Activated naive CD4-positive, alpha-beta T cell (primary cell): ENCODE measurements at places on chromosomes 3 and 15.

DNA sequence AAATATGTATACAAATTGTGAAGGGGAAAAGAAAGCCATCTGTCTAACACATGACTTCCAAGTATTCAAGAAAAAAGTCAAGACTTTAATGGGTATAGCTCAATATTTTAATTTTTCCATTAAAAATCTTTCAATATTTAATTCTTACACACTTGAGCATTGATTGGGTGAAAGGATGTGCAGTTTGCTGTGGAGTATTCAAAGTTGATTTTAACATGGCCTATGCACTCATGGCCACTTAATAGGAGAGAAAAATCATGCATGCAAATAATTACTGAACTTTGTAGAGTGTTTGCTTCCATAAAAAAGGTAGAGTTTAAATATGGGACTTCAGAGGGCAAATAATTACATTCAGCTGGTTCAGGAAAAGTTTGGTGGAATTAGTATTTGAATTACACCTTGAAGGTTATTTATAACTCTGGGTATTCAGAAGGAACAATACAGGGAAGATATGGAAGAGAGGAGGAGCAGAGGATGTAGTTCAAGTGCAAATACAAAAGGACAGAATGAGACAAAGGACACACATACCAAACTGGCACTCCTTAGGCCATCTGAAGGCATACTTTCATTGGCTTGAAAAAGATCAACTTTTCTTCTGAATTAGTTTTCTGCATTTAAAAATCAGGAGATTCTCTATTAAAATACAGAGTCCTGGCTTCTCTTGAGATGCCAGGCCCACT, 90.1 kb downstream of the OTOL1 start:
- no peak for DNase-seq

- DNase-seq: no peak
Observed at GRCh38 chr3:1190569-1190968, 97.7 kb downstream of the CNTN6 start.

DNA sequence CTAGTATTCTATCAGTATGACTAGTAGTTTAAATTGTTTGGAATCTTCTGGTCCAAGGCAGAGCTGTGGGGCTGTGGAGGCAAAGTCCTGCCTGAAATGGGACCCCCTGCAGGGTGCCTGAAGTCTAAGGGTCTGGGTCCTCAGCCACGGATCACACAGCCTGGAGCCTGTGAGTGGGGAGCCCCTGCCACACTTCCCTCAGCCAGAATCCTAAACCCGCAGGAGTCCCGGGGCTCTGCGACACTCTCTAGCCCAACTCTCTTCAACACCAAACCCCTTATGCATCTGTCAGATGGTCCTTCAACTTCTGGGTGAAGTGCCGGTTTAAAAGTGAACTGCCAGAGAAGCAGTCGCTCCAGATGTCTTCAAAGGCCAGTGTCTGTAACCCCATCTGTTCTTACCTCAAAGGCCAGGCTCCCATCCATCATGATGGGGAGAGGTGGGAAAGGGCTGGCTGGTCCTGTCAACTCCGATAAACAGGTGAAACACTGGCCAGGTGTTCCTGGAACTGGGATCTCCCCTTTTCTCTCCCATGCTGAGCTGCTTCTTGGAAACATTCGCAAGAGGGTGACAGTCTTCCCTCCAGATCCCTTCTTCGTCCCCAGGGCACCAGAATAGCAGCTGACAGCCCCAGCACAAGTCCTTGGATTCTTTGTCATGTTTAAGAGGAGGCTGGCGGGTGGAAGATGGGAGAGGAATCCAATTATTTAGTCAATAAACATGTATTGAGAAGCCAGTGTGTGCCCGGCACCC, 45.6 kb downstream of the CPN2 start:
- no peak for DNase-seq

DNA sequence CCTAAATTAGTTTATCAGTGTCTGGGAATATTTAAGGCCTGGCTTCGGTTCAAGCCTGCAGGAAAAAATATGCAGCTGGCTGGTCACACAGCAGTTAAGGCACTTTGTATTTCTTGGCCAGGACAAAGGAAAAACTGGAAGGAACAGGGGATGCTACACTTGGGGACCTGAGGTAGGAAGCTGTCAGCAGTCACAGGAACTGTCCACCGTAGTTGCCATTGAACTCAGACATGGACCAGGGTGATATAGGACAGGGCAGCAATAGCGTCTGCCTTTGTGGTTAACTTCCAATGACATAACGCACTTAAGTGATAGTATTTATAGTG, 49.1 kb downstream of the NR1D2 start:
- no peak for DNase-seq

GRCh38 chr3:188169830-188170455, 16.0 kb downstream of the LPP start:
- no peak for DNase-seq

DNA sequence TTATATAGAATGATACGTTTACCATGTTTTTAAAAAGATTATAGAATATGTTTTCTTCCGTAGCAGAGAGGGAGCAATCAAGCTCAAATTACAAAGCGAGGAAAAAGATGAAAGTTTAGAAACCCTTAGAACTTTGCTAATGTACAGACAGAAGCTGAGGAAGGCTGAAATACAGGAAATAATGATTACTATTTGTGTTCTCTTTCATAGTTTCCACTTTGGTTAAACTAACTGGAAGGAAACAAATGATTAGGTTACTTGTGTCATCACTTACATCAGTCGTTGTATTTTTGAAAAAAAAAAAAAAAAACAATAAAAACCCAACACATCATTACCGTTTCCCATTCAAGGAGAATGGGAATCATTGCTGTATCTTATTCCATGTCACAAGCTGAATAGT, 337.8 kb upstream of the CBLB start:
- DNase-seq: no peak

DNA sequence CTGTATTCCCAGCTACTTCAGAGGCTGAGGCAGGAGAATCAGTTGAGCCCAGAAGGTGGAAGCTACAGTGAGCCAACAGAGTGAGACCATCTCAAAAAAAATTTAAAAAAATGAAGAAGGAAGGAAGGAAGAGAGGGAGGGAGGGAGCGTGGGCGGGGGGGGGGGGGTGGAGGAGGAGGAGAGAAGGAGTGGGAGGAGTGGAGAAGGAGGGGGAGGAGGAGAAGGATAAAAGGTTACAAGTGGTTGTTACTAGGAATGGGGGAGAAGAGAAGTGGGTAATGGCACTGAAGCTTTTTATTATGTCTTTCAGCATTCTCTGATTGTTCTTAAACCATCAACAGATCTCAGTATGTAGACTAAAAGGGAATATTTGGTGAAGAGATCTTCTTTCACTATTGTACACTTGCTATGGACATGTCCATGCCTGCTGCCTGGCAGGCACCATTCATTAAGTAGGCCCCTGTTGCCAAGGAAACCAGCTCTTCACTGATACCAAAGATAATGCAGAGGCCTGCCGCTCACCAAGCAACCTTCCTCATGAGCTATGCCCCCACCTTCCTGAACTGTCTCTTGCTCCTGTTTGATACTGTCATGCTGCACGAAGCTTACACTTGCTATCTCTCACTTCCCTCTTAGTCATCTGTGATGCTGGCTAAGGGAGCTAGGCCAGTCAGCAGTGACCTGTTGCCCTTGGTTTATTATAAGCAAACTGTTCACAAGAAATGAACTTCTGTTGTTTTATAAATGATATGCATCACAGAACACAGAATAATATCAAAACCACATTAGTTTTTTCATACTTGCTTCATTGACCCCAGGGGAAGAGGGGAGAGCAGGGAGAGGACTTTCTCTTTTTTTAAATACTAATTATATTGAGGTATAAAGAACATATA, 23.1 kb downstream of the EPM2AIP1 start:
- no peak for DNase-seq

DNA sequence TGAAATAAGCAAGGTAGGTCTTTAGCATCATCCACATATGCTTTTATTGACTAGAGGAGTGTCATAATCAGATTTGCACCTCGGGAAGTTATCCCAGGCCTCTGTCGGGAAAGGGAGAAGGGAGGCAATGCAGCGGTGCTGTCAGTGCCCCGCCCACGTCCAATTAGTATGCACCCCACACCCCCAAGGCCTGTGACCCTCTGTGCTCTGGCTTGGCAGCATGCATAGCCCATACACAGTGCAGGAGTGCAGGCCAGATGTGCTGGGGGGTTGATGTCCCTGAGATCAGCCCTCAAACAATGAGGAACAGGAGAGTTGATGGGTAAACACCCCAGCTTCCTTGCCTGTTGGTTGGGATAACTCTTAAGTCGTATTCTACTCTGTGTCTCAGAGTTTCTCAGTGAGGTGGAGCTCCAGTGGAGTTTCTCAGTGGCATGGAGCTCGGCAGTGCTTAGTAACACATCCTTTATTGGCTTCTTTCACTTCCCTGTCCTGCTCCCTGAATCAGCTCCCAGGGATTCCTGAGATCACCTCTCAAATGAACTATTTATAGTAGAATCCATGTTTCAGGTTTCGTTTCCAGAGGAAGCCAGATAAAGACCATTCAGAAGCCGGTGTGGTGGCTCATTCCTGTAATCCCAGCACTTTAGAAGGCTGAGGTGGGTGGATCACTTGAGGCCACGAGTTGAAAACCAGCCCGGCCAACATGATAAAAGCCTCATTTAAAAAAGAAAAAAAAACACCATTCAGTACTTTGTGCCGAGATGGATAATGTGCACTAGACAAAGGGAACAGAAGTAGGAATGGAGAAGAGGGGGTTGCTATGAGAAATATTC, 26.7 kb upstream of the NDUFB4 start:
- DNase-seq: no peak

DNA sequence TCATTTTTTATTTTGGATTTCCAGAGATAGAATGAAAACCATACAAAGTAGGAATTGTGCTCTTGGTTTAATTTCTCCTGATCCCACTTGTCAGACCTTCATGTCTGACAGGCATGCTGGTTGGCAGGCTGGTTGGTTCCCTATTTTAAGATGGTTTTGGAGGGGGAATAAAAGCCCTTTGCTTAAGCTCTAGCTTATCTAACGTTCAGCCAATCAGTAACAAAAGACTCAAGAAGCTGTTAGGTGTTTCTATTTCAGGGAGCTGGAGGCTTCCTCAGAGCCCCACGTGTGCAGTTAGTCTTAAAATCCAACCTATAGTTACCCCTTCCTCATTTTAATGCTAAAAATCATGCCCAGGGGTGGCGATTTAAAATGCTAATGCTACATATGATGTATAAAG, 40.5 kb upstream of the XIRP1 start:
- DNase-seq: no peak

DNA sequence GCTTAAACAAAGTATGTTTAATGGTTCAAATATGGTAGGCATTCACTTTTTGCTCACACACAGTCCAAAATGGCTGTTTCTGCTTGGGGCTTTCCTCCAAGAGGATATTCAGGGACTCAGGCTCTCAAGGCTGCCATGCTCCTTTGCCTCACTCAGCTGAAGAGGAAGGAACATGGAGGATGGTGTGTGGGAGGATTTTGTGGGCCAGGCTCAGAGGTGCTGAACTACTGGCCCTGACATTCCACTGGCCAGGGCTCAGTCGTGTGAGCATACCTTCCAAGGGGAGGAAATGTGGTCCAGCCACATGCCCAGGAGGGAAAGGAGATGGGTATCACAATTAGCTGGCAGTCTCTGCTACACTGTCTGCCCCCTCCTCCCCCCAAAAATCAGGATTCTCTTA, 8.7 kb downstream of the PXYLP1 start:
- no peak for DNase-seq

DNA sequence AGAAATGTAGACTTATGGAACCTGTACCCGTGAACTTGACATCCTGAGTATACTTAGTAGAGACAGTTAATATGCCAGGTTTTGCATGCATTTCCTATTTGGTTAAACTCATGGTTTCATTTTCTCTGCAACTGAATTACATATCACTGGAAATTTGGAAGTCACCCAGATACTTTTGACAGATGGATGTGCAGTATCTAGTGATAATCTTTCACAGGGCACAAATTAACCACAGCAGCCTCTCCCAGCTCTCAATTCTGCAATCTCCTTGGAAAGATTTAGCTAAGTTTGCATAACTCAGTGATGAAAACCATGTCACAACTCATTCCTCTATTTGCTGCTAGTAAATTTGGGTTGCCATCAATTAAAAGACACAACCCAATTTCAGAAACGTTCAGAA, 162.3 kb upstream of the TPM1 start:
- no peak for DNase-seq
